ENCODE measurements at places on chromosomes 1 and 21.
A peak's percentile ranks its signal among the peaks of the same experiment; 100 is the strongest.

- no peak for DNase-seq
Observed at GRCh38 chr1:2529784-2530512, at the start of gene HES5. HES5 (minus strand) TSS chr1:2530263; CDS start chr1:2530164, 99 bp downstream.

- DNase-seq, result no peak
Observed at GRCh38 chr1:204945565-204945977, 74.9 kb downstream of the NFASC start.

GRCh38 chr21:46457801-46458314, 833 bp upstream of the DIP2A start:
- peak; percentile 69 for DNase-seq

GRCh38 chr1:182484067-182484466, 34.1 kb downstream of the RGSL1 start:
- no peak for DNase-seq

- DNase-seq, result no peak
Observed at GRCh38 chr1:37807220-37807554, 403 bp upstream of the C1orf122 start.

DNA sequence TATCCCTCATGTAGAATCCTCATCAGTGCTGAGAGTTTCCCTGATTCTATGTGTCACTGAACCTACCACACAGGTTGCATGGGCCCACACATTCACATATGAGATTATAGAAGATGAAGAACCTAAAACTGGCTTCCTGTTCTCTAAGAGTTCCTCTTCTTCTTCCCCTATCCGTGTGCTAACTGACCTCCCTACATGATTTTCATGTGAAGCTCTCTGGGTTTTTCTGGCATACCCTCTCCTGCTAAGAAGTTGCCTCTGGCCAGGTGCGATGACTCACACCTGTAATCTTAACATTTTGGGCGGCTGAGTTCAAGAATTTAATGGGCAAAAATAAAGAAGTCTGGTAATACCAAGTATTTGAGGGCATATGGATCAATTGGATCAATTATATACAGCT, 5.5 kb upstream of the CD244 start:
- peak; percentile 64 for DNase-seq

GRCh38 chr1:54012008-54012325, 6.0 kb downstream of the LDLRAD1 start:
- DNase-seq, result no peak

GRCh38 chr1:181140891-181141290, 52.4 kb downstream of the IER5 start:
- DNase-seq, result no peak

GRCh38 chr1:38941527-38942019, at the start of gene RHBDL2:
RHBDL2 (minus strand) TSS chr1:38941830; CDS start chr1:38919212, 22,618 bp downstream.
- DNase-seq, result no peak

DNA sequence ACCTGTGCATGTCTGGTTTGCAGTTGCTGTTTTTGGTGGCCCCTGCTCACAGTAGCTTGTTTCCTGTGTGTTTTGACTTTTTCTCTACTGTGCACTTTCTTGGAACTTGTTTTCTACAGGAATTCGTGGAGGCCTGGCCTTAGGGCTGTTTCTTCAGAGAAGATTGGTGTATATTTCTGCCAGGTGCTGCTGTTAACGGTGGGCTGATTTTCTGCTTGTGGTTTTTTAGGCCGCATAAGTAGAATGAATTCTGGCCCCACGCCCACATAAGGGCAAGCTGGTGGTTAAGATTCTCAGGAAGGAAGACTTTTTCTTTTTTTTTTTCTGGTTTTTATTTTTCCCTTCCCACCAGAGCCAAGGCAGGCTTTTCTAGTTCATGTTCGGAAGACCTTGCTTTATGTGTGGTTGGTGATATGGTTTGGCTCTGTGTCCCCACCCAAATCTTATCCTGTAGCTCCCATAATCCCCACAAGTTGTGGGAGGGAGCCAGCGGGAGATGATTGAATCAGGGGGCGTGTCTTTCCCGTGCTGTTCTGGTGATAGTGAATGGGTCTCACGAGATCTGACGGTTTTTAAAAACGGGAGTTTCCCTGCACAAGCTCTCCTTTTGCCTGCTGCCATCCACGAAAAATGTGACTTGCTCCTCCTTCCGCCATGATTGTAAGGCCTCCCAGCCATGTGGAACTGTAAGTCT, 71.5 kb upstream of the DISP3 start:
- peak; percentile 90 for DNase-seq

GRCh38 chr1:46248122-46248920, 758 bp downstream of the RAD54L start:
- DNase-seq, result no peak

DNA sequence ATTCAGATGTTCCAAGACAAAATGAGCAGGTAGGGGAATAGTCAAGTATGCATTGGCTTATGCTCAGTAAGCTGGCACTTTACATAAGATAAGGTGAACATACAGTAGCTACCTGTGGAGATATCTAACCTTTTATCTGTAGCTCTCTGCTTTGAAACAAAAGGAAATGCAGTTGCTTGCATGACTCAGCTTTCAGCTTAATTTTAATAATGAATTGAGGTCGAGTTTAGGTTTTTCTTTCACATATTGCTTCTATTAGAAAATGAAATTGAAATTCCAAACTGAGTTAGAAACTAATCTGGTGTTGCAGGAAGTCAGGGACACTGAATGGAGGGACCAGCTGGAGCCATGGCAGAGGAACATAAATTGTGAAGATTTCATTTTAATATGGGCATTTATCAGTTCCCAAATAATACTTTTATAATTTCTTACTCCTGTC, 8.3 kb downstream of the FRRS1 start:
- DNase-seq, result no peak

DNA sequence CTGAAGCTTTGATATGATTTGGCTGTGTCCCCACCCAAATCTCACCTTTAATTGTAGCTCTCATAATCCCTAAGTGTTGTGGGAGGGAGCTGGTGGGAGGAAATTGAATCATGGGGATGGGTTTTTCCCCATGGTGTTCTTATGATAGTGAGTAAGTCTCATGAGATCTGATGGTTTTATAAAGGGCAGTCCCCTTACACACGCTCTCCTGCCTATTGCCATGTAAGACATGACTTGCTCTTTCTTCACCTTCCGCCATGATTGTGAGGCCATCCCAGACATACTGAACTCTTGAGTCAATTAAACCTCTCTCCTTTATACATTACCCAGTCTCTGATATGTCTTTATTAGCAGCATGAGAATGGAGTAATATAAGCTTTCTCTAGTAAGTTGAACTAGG, 261.9 kb downstream of the HLX start:
- DNase-seq, result no peak

- no peak for DNase-seq
Observed at GRCh38 chr1:19552291-19553010, 67.1 kb upstream of the CAPZB start.

- no peak for DNase-seq
Observed at GRCh38 chr21:18622383-18622782, 218.8 kb upstream of the TMPRSS15 start.

DNA sequence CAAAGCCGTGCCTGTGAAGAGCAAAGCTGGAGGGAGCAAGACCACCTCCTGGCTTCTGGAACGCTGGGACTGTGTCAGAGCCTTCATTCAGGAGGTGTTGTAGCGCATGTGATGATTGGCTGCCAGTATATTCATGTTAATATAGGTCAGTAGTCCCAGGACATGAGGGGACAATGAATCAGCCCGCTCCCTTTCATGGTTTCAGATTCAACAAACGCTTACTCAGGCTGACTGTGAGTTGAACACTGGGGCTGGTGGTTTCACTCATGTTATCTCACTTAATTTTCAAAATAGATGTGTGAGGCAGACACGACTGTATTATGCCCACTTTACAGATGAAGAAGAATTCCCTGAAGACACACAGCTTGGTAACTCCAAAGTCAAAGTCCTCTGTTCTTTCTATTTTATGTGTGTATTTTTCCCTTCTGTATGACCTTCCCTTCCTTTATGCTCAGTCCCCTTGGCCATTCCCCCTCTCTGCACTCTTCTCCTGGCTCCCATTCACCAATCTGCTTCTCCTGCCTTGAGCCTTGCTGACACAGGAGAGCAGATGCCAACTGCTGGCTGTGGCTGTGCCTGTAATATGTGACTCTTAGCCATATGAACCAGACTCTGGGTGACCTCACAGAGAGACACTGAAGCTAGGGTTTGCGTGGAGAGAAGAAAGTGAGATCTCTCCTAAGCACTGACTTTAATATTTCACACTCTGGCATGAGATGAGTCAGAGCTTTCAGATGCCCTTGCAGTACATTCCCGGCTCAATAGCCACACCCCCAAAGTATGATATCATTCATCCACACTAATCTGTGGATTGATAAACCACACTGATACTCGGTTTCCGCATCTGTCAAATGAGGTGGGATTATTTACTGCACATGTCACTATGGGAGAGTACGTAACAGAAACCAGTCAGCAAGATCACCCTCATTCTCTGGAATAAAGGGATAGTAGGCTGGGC, 31.4 kb upstream of the KIRREL1 start:
- DNase-seq, result no peak

DNA sequence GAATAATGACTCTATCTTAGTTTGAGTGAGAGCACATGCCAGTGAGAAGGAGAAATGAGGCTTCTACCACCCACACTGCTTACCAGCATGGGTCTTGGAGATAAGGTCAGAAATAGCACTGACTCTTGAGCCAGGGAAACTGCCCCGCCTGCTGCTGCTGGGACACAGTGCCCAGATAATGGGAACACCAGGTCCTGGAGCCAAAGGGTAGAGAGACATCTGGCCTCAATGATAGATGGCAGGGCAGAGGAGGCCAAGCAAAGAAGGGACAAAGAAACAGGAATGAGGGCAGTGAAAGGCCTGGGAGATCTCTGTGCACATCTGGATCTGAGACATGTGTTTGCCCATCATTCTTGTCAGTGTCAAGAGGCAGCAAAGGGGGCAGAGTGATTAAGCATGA, 97.4 kb downstream of the MIS18A start:
- DNase-seq, result no peak

DNA sequence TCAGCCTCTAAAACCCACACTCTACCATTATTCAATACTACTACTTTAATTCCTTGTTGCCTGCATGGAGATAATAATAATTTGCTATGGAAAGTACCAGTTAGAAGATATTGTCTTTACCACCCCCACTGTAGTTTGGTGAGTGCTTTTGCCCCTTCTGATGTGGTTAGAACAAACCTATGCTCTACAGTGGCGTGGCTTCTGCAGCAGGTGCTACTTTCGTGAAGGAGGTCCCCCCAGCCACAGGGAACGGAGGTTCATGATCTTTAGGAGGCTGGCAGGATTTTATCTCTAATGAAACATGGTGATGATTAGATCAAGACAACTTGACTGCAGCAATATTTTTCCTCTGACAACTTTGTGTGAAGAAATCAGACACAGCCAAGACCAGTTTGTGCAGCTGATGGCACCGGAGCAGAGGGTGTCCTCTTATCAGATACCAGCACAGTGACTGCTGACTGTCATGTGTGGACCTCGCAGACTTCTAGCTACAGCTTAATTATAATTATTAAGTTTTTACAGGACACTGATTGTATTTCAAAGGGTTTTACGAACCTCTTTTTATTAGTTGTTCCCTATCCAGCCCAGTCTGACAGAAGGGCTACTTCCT, 10.7 kb upstream of the TCHH start:
- no peak for DNase-seq

GRCh38 chr1:116983112-116983511, 18.4 kb upstream of the CD101 start:
- no peak for DNase-seq

DNA sequence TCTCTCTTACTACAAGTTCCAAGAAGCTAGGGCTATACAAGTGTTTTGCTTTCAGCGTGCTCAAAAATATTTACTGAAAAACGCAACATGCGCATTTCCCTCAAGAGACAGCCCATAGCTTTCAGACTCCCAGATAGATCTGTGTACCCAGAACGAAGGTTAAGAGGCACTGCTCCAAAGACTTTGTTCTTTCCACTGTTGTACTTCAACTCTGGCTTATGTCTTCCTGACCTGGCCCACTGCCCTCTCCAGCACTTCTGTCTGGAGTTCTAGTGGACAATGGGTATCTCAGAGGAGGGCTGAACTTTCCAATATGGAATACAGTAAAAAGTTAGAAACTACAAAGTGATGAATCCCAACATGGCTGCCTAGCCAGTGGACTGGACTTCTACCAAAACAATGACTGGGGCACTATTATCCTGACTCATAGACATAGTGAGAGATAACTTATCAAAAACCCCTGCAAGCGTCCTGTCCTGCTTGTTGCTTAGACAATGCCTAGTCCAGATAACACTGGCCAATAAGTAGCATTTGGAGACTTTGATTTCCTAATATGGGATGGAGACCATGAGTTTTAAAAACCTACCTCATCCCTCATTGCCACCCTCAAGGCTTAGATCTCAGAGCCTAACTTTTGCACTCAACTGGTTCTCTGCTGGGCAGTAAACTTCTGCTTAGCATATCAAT, 8.8 kb upstream of the ADAR start:
- DNase-seq, result no peak

DNA sequence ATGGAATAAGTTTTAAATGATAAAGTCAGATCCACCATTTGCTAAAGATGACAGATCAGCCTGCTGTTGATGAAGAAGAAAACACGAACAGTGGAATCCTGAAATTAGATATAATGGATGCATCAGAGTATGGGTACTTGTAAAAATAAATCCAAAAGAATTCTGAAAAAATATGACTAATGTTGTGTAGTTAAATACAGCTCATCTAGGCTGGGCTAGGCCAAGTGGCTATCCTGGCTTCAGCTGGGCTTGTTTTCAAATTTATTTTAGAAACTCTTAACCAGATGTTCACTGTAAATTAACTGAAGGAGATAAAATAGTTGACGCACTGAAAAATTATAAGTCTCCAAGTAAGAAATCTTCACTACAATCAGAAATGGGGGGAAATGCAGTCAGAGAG, 7.4 kb upstream of the RGS2 start:
- no peak for DNase-seq

GRCh38 chr1:185158800-185159199, 1.8 kb downstream of the SWT1 start:
- DNase-seq, result no peak

- no peak for DNase-seq
Observed at GRCh38 chr1:94126651-94127050, 5.7 kb upstream of the ABCA4 start.

- DNase-seq, result peak; percentile 52
Observed at GRCh38 chr1:226002667-226003501, 3.7 kb upstream of the SDE2 start.

DNA sequence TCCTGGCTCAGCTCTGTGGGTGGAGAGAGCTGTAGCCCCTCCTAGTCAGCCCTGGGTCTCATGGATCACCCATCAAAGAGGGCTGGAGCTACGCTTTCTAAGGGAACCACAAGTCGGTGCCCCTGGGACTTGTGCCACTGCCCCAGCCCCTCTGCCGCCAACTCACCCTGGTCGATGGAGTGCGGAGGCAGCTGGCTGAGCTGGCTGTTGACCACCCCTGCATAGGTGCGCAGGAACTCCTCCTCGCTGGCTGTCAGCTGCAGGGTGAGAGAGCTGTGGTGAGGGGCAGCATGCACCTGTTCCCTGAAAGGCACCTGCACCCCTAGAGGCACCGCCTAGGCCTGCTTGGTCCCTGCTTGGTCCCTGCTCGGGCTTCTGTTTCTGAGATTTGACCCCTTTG, 39.0 kb downstream of the CTNNBIP1 start:
- DNase-seq, result no peak
